ENCODE measurements at places on chromosomes 7 and 10.

GRCh38 chr7:12630513-12630819, 57.0 kb upstream of the ARL4A start:
- no peaks in the 10 kb centered on the region for H3K4me1 ChIP-seq
- H3K27me3 ChIP-seq = no peaks in the 10 kb centered on the region
- no peak for DNase-seq
- no peak overlapping the region for H3K4me3 ChIP-seq

DNA sequence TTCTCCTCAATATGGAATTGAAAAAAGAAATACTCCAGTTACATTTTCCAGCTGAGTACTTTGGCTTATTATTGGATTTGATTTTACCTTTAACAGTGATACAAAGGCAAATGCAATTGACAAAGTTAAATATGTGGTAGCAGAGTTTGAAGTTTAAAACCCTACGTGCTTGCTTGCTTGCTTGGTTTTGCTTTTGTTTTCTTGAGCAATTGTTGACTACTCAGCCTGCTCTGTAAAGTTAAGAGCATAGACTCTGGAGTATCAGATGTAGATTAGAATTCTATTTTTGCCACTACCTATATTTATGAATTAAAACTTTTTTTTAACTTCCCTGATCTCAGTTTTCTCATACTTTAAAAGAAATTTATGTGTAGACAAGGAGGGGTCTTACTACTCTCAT, 51.4 kb downstream of the PCDH15 start:
- DNase-seq = no peak
- no peaks in the 10 kb centered on the region for H3K4me1 ChIP-seq
- no peaks in the 10 kb centered on the region for H3K36me3 ChIP-seq
- H3K27ac ChIP-seq = no peak overlapping the region

DNA sequence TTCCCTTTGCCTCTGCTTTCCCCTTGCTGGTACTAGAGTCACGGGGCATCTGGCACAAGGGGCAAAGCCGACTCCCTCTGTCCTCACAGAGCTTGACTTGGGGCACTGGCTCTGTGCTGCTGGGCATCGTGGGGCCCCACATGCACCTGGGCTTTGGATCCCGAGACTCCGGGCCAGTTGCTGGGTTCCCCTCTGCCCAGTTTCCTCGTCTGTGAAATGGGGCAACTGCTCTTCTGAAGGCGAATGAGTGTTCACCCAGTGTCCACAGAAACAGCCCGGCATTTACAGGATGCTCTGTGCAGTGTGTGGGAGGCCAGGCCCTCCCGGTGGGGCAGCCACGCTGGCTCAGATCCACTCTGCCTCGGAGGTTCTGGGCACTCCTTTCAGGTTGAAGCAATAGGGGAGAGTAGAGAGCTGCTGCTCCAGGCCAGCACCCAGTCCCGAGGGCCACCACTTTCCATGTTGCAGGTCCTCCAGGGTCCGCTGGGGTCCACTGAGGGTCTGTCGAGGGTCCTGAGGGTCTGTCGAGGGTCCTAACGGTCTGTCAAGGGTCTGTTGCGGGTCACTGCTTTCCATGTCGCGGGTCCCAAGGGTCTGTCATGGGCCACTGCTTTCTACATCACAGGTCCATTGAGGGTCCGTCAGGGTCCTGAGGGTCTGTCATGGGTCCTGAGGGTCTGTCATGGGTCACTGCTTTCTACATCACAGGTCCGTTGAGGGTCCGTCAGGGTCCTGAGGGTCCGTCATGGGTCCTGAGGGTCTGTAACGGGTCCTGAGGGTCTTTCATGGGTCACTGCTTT, 103.6 kb downstream of the VIPR2 start:
- no peak for DNase-seq
- no peak overlapping the region for H3K27ac ChIP-seq
- no peaks in the 10 kb centered on the region for H3K4me1 ChIP-seq
- H3K27me3 ChIP-seq = no peaks in the 10 kb centered on the region

- peaks cover 9% of the 10 kb centered on the region for H3K4me1 ChIP-seq
- no peaks in the 10 kb centered on the region for H3K36me3 ChIP-seq
- H3K4me3 ChIP-seq = no peak overlapping the region
- H3K27ac ChIP-seq = no peak overlapping the region
Measured at GRCh38 chr7:45580053-45580872, 6.1 kb downstream of the ADCY1 start.

GRCh38 chr7:107818622-107819021, 15.6 kb upstream of the SLC26A3 start:
- H3K4me1 ChIP-seq = no peaks in the 10 kb centered on the region
- H3K36me3 ChIP-seq = no peaks in the 10 kb centered on the region
- H3K4me3 ChIP-seq = no peak overlapping the region
- H3K27ac ChIP-seq = no peak overlapping the region

DNA sequence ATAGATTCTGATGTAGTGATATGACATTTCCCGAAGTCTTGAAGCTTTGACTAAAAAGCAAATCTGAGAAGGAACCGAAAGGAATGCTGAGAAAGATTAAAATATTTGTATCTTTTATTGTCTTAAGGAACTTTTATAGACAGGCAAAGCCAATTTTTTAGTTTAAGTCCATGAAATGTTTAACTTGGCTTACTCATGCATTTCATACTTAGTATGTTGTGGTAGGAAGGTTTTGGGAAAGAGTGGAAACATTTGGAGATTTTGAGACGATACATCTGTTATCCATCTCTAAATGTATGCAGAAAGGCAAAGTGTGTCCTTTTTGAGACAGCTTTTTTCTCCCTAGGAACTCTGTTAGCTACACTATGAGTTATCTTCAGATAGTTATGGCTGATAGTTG, 10.1 kb downstream of the TBC1D12 start:
- no peaks in the 10 kb centered on the region for H3K36me3 ChIP-seq
- H3K27ac ChIP-seq = no peak overlapping the region
- H3K4me3 ChIP-seq = no peak overlapping the region
- DNase-seq = no peak
- no peaks in the 10 kb centered on the region for H3K27me3 ChIP-seq

DNA sequence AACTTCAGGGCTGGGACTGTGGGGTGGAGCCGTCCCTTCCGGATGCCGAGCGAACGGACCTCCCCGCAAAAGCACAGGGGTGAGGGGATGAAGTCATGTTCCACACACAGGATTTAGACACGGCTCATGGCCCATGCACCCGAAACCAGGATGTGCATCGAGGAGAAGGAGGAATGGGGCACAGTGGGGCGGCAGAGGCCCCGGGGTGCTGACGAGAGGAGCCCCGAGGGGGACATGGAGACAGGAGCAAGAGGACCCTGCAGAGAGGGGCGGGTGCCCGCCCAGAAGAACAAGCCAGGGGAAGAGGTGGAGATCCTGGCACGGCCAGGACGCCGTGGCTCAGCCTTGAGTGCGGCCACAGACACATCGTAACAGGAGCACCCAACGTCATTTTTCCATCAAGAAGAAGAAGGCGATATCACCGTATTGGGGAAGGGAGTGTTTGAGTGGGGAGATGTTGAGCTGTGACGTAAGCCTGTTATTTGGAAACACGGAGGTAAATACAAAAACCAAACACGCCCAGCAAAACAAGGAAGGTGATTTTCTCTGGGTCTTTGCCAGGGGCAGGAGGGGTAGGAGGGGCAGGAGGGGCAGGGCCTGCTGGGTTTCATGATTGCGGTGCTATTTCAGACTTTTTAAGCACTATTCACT, 25.3 kb upstream of the FOXL3 start:
- peaks cover 5% of the 10 kb centered on the region for H3K27me3 ChIP-seq
- H3K4me3 ChIP-seq = no peak overlapping the region
- H3K4me1 ChIP-seq = peaks cover 12% of the 10 kb centered on the region
- DNase-seq = no peak
